ENCODE measurements at places on chromosomes 3 and 15. TPM values are rescaled to one million over a fixed set of nuclear protein-coding genes. Genes with fewer than 3 reads are reported as not detected.

The CLRN1 gene
- total RNA-seq, result not detected

The CPEB1 gene
- 5.2 TPM for total RNA-seq

The DNAH12 gene
- total RNA-seq, result 0.73 TPM

The GMNC gene
- total RNA-seq, result not detected

The CSTA gene
- 22.4 TPM for total RNA-seq

The LRRC31 gene
- not detected for total RNA-seq

The CD86 gene
- 2.2 TPM for total RNA-seq

The CHRNA3 gene
- 1.6 TPM for total RNA-seq

The ADIPOQ gene
- total RNA-seq, result 21.4 TPM
